ENCODE measurements at places on chromosomes 7 and 10. TPM values are rescaled to one million over a fixed set of nuclear protein-coding genes. Genes with fewer than 3 reads are reported as not detected.

PTPRZ1 gene
- 0.80 TPM for total RNA-seq

- no peak for DNase-seq
Measured at GRCh38 chr7:29879609-29880008, 73.3 kb downstream of the WIPF3 start.

STRIP2 gene
- total RNA-seq: 17.1 TPM

GRCh38 chr10:49279015-49279880 is 19.7 kb upstream of the C10orf71 start:
- DNase-seq: no peak

DNA sequence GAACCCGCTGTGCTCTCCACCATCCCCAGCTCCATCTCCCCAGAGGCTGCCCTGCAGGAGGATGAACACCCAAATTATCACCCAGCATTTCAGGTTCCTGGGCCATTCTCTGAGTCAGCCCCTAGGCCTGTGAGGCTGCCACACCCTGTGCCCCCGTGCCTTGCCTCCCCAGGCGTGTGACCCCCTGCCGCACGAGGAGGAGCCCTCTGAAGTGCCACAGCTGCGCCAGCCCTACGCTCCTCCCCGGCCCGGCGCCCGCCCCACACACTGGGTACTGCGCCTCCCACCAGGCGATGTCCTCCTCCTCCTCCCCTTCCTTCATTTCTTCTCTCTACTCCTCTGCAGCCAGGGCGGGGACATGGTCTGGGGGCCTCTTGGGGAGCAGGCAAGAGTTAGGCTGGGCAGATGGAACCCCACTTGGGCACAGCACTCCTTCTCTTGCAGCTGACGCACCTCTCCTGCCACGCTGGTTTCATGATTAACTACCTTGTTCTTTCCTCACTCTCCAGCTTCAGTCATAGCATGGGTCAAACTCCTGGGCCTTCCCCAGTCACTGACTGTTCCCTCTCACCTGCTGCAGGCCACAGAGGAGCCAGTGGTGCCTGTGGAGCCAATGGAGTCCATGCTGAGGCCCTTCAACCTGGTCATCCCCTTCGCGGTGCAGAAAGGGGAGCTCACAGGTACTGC is 12.7 kb upstream of the ATP6V1F start:
- DNase-seq: no peak

- DNase-seq: no peak
Measured at GRCh38 chr10:4215963-4216575, 431.1 kb upstream of the KLF6 start.

DNA sequence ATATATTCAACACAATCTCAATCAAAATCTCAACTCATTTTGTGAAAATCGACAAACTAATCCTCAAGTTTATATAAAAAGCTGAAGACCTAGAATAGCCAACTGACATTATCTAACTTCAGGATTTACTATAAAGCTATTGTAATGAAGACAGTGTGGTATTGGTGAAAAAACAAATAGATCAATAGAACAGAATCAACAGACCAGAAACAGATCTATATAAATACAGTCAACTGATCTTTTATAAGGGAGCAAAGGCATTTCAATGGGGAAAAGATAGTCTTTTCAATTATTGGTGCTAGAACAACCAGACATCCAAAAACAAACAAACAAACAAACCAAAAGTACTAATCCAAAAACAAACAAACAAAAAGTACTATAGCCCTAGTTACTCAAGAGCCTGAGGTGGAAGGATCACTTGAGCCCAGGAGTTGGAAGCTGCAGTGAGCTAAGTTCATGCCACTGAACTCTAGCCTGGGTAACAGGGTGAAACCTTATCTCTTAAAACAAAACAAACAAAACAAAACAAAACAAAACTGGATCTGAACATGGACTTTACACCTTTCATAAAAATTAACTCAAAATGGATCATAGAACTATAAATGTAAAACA is 26.6 kb upstream of the AKR1D1 start:
- no peak for DNase-seq

DNA sequence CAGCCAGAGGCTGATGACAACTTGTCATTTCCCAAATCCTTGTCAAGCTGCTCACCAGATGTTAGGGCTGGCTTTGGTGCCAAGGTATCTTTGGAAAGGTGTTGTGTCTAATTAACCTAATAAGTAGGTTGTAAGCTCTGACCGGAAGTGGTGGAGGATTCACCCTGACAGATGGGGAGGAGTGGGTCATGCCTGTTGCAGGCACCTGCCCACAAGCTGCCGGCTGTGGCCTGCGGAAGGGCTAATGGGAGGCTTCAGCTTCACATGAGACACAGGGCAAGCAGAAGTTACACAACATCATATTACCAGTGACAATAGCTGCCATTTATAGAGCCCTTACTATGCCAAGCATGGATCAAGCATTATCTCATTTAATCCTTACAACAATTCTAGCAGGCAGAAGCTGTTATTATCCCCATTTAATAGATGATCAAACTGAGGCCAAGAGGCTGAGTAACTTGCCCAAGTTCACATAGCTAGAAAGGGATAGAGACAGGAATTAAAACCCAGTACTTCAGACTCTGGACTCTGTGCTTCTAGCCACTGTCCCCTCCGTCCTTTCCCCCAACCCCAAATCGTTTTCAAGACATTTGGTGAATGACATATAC is 63.1 kb upstream of the DUSP5 start:
- no peak for DNase-seq

AIMP2 gene
- total RNA-seq: 49.1 TPM

DNA sequence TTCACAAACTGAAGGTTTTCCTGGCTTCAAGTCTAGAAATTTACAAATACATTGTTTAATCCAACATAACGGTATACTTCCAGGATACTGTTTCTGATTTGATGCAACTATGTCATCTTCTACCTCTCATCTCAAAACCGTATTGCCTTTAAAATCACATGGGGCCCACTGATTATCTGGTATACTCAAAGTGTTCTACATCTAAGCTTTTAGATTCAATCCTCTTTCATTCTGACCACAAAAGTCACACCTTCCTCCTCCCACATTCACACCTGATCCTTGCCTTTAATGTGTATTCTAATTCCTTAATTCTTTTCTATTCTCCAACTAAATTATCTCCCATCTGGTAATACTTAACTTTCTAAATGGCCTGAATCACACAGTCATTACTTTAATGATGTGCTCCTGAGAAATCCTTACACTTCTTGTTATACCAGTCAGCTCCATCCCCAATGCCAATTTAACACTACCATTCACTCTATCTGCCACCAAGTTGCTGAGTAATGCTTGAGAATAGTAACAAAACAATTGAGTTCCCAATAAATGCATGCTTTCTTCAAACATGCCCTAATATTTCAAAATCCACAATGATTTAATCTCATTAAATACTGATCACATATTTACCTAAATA is 13.0 kb downstream of the ATAD1 start:
- no peak for DNase-seq

CDHR3 gene
- 11.4 TPM for total RNA-seq

- DNase-seq: no peak
Measured at GRCh38 chr10:62093863-62094291, 174.8 kb downstream of the RTKN2 start.
